Glutamatergic neuron (in vitro differentiated cells): ENCODE measurements at places on chromosomes 12 and 14.
A peak's percentile ranks its signal among the peaks of the same experiment; 100 is the strongest.

- no peak for DNase-seq
Observed at GRCh38 chr12:46212108-46212982, 56.5 kb downstream of the SLC38A1 start.

DNA sequence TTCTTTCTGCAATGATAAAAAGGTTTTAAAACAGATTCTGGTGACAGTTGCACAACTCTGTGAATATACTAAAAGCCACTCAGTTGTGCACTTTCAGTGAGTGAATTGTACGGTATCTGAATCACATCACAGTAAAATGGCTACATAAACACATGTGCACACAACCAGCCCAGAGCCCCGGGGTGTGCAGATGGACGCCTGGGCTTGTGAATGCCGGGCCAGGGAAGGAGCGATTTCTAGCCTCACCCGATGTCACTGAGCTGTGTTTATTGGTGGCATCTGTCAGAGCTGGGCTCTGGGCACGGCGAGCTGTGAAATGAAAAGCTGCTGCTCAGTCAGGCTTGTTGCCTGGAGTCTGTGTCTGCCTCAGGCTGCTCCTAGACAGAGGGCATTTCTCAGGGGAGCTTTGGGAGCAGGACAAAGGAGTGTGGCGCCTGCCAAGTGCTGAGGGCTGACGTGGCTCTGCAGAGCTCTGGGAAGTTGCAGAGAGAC is 25.9 kb downstream of the RHOF start:
- peak; percentile 88 for DNase-seq

GRCh38 chr12:47742253-47742825 is 16.3 kb downstream of the RAPGEF3 start:
- peak; percentile 57 for DNase-seq

GRCh38 chr12:64611341-64612284 is 1.3 kb downstream of the RASSF3 start:
- peak; percentile 30 for DNase-seq

- DNase-seq, result peak; percentile 61
Observed at GRCh38 chr12:26614011-26614616, 218.9 kb downstream of the ITPR2 start.

DNA sequence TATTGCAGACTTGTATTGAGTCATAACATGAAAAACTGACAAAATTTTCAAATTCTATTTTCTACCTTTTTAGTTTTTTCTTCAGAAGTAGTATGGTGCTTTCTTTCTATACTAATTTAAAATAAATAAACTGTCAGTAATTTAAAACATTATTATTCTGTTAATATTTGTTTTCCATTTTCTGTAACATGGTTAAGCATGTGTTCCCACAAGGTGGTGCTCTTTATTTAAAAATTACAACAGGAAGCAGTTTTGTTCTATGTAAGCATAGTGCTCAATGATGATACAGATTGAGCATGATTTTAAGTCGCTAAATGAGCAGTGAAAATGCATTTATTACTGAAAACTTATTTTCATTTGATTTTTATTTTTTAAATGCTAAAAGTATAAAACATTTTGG is 114.6 kb downstream of the PPFIA2 start:
- DNase-seq, result no peak

DNA sequence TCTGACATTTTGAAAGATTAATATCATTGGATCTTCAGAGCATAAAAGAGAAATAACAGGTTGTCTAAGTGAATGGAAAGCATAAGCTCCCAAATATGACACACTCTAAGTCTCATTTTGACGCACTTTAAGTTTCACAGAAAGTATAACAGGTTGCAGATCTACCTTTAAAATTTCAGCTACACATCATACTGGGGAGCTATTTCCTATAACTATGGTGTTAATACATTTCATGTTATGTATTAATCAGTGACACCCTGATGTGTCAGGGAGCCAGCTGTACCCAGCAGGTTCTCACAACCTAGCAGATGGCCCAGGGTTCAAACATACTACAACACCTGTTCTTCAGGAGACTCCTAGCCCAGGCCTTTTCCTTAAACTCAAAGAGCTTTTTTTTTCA is 31.1 kb upstream of the TMX1 start:
- DNase-seq, result peak; percentile 20

DNA sequence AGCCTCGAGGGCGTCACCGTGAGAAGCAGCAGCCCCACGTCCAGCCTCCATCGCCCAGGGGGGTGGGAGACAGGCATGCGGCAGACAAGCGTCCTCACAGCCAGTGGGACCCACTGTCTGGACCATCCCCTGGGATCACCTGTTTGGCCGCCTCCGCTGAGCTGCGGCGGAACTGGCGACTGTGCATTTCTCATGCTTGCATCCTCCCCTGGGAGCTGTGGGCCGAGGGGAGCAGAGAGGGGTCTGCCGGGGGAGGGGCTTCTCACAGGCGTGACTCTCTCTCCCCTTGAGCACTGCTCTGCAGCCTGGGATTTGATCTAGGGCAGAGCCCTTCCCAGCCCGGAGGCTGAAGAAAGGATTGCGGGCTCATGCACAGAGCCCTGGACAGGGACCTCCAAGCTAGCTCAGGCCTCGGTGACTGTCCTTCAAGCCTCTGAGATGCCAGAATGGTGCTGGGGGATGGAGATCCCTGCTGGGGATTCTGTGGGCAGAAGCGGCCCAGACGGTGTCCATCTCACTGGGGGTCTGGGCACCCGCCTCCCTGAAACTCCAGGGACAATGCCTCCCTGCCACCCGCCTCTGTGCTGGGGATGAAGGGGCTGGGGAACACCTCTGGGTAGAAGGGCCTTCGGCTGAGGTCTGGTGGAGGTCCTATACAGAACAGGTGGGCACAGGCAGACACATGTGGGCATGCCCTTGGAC is 61.1 kb downstream of the PRIMA1 start:
- DNase-seq, result peak; percentile 50

- DNase-seq, result peak; percentile 70
Observed at GRCh38 chr14:22471545-22472121, 117.4 kb downstream of the DAD1 start.

DNA sequence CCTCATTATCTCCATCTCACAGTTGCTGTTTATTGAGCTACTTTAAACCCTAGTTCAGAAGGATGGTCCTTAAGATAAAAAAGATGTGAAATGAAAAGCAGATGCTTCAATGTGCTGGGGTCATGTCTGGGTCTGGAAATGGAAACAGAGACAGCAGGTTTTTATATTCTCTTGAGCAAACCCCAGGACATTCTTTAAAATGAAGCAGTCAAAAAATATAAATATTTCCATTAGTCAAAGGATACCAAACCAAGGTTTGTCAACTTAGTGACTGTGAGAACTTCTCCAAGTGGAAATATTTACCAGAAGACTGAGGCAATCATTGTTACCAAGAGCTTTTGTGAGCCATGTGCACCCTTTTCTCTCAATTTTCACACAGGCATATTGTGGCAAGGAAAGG is 102.5 kb upstream of the DIO2 start:
- DNase-seq, result no peak

GRCh38 chr12:124098101-124098757 is 125.2 kb downstream of the ZNF664 start:
- no peak for DNase-seq

DNA sequence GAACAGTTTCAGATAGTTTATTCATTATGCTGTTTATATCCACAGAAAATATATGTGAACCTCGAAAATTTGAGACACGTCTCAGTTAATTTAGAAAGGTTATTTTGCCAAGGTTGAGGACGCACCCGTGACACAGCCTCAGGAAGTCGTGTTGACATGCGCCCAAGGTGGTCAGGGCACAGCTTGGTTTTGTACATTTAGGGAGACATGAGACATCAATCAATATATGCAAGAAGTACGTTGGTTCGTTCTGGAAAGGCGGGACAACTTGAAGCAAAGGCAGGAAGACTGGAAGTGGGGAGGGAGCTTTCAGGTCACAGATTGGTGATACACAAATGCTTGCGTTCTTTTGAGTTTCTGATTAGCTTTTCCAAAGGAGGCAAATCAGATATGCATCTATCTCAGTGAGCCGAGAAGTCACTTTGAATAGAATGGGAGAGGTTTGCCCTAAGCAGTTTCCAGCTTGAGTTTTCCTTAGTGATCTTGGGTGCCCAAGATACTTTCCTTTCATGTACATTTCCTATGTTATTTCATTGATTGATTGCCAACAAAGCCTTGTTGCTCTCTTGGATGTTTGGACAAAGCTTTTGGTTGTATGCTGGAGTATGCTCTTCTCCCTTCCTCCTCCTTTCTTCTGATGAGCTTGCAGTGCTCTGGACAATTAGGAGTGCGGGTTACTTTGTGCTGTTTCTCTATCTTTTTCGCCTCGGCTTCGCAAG is 3.2 kb downstream of the SNAPC1 start:
- DNase-seq, result no peak

DNA sequence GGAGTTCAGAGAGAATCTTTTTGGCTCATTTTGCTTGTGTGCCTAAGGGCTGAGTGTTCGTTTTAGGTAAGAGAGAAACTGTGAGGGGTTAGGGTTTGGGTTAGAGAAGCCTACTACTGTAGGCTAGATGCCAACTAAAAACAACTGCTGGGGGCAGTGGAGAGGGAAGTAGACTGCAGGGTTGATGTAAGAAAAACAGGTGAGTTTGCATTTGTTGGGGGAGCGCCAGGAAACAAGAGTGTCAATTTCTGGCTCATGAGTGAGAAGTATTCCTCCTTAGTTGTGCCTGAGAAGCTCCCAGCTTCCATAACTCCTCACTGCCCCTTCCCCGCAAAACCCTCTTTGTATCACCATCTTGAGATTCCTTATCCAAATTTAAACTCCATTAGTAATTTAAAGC is 92.3 kb downstream of the DERA start:
- no peak for DNase-seq

DNA sequence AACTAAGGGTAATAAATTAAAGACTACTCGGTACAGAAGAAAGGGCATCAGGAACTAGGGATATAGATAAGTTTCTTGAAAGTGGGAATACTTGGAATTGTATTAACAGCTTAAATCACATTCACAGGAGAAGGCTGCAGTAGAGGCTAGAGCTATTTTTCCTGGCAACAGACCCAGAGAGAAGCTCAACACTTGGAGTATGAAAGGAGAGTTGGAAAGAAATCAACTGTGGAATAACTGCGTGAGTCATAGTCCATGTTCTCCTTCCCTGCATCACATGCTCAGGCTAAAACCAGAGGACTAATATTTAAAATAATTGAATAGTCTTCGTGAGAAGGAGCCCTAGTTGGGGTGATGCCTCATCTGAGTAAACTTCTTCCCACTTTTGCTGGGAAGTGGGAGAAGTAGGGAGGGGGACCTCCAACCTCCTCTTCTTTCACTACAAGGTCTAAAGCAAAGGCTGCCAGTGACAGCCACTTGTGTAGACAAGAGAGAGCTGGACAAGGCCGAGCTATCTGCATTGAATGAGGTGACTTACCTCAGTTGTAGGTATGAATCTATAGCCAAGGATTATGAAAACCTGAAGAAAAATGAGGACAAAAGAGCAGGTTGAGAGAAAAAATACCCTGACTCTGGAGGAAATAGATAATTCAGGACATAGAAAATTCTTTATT is 32.7 kb downstream of the DYRK2 start:
- no peak for DNase-seq

DNA sequence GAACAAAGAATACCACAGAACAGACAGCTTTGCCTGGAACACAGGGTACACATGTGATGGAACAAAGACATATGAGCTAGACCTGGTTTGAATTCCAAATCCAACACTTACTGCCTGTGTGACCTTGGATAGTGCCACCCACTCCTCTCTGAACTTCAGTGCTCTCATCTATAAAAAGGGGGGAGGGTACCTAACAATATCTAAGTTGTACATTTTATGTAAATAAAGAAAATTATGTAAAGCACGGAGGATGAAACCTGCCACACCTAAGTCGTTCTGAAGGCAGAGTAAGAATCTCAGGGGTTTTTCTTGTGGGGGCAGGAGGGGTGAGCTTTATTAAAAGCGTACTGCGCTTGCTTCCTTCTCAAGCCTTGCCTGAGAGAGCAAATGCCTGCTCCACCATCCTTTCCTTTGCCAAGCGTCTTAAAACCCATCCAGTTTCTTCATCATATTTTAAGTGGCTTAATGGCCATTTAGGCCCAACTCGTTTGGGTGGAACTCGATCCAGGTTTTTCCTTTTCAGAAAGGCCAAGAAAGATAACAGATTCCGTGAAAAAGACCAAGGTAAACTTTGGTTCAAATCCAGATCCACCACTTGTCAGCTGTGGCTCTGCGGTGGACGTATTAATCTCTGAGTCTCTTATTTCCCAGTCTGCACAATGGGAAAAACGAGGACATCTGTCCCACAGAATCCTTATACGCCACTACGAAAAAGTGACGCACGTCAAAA is 946 bp downstream of the DDX24 start:
- no peak for DNase-seq

- no peak for DNase-seq
Observed at GRCh38 chr14:99685596-99685995, 1.5 kb downstream of the CYP46A1 start.

DNA sequence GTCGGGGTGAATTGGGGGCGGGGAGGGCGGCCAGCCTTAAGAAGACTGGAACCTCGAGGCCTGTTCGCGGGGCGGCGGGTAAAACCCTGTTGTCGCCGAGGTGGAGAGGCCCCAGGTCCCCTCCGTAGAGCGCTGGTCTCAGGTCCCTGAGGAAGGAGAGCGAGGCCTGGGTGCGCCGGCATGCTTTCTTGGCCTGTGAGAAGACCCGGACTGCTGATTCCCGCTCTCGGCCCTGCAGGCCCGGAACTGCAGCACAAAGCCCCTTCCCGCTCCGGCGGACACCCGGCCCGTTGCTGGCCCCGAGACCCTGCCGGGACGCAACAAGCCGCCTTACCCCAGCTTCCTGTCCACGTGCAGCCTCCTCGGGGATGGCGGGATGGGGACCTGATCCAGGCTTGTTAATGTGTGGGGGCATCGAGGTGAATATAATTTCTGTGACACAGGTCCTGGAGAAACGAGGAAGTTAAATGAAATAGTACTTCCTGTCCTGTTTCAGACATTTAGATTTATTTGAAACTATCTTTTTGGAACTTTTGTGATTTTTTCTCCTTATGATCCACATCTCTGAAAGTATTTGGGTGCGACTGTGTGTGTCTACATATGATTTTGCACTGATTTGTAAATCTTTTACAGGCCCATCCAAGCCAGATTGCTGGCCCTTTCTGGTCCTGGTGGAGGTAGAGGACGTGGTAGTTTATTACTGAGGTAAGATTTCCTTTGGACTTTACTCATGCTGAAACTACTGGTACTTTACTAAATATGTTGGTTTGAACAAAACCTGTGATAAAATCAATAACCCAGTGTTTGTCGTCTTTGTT is 600 bp downstream of the PNN start:
- peak; percentile 74 for DNase-seq

- peak; percentile 87 for DNase-seq
Observed at GRCh38 chr12:124914392-124915238, at the start of gene UBC. Gene UBC (minus strand): TSS chr12:124914650. CDS start chr12:124913771, 879 bp downstream.

DNA sequence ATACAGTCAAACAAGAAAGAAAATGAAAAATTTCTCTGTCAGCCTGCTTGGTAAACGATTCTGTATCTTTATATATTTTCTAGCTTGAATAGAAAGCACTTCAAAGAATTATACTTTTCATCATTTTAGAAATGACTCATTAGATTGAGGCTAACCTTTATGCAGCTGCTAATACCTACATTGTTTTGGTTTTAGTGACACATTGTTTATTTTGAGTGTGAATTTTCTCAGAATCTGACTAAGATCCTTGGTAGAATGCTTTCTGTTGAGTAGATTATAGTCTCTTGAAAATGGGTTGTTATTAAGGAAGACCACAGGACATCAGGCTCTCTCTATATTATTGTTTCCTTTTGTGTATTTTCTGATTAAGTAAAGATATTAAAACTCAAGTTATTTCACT is at the start of gene PMCH:
PMCH (minus strand) TSS at position 45 of the 400 bp plus-strand sequence. CDS start 63 bp downstream, outside the sequence.
- DNase-seq, result no peak

GRCh38 chr12:123150275-123150743 is 581 bp downstream of the PITPNM2 start:
- peak; percentile 37 for DNase-seq
